Stimulated activated CD8-positive, alpha-beta memory T cell treated with anti-CD3 and anti-CD28 coated beads, Interleukin-4, amount 100 ng/mL, for 4 hours (primary cell): ENCODE measurements at places on chromosomes 3 and 15.

DNA sequence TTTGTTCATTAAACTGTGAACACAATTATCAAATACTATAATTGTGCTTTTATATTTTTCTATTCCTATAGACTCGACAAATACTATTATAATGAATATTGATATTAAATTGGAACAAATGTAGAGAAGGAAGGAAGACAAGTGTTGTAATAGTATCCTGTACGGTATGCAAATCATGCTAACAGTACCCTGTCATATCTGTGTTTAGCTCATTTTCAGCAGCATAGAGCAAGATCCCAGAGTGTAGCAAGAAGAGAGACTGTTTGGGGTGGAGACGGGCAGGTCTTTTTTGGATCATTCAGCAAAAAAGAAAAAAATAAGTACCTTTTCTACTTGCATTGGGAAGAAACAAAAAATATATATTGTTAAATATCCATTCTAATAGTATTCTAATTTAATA, 224.1 kb downstream of the TPRG1 start:
- DNase-seq = no peak

DNA sequence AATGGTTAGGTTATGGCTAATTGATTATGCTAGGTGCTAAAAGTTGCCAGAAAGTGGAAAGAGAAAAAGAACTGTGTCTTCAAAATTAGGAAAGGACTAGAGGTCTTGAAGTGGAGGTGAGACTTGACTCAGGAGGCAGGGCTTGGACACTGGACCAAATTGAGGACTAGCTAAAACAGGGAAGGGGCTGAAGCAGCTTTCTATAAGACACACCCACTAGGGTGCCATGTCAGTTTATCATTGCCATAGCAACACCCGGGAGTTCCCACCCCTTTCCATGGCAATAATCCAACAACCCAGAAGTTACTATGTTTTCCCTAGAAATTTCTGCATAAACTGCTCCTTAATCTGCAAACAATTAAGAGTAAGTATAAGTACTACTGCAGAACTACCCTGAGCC, 42.9 kb upstream of the MITF start:
- no peak for DNase-seq

DNA sequence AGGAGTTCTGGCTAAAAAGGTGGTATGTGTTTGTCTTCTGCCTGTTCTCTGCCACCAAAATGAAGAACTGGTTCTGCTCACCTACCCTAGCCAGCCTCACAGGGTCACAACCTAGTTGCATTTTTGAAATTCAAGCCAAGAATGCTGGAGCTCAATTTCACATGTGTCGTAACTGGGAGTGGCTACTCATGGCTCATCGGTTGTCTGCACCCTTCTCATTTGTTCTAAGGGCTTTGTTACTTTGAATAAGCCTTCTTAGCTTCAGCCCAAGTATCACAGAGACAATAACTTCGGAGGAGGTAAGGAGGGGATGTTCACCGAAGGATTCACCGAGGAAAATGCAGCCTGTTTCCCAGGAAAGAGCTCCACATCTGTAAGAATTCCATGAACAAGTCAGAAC, 134.3 kb upstream of the RARB start:
- no peak for DNase-seq

DNA sequence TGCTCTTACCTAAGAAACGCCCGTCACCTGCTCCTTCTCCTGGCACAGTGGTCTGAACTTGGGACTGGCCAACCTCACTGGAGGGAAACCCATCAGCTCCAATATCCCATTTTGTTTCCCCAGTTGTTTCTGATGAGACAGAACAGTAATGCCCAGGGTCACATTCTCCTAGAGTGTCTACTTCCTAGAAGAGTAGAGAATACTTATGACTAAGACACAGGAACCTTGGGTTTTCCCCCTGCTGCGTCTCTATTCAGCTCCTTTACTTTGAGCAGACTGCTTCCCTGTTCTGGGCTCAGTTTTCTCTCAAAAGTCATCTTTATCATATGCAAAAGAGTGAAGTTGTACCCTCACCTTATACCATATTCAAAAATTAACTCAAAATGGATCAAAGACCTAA, 79.4 kb downstream of the POLR2M start:
- no peak for DNase-seq

- DNase-seq = no peak
These were observed 34.0 kb downstream of the ACSBG1 start for GRCh38 chr15:78200276-78200930.

GRCh38 chr3:48594417-48595049, 596 bp downstream of the COL7A1 start:
- DNase-seq = no peak

GRCh38 chr15:28110481-28110881, 11.4 kb upstream of the OCA2 start:
- no peak for DNase-seq

- DNase-seq = no peak
These were observed 1.4 kb upstream of the GHSR start for GRCh38 chr3:172449466-172450149.

- no peak for DNase-seq
These were observed 196.2 kb downstream of the TUSC7 start for GRCh38 chr3:116905794-116906193.

DNA sequence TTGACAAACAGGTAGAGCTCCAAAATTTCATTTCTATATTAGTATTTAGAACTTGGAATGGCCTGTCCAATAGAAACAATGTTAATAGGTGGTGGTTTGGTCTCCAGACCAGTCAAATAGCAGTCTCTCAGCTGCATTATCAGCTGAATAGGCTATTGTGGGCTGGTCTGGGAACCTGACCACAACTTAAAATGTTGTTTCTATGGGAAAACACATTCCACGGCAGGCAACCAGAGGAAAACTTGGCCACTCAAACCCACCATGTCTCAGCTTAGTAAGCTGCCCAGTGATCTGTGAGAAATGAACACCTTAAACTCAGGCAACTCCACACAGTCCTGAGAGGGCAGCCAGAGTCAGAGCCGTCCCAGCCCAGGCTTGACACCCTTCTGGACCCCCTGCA, 20.4 kb downstream of the FBN1 start:
- DNase-seq = no peak

DNA sequence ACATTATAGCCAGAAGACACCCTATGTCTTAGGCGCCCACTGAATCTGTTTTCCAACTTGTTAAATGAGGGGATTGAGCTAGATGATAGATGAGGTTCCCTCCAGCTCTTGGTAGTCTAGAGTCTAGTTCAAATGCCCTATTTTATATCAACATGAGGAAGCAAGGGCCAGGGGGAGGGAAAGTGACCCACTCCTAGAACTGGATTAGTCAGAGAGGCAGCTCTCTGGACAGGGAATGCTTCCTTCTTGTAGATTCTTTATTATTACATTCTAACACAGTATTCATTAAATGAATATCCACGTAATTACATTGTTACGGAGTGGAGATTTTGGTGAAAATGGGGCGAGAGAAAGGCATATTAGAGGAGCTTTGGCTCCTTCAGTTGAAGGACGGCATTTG, 89.5 kb downstream of the RAD18 start:
- DNase-seq = no peak

DNA sequence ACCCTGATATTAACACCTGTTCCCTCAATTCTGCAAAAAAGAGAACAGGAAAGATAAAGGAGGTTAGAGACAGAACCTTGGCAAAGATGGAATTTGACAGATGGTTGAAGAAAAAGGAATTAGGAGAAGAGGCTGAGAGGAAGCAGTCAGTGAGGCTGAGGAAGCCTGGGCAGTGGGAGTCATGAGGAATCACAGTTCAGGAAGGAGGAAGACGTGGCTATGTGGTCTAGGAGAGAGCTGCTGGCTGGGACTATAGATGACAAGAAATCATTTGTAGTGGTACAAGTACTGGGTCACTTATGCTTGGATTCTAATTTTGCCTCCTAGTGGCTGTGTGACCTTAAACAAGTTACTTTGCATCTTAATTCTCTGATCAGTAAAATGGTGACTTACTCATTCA, 49.0 kb downstream of the LARS2 start:
- DNase-seq = no peak

DNA sequence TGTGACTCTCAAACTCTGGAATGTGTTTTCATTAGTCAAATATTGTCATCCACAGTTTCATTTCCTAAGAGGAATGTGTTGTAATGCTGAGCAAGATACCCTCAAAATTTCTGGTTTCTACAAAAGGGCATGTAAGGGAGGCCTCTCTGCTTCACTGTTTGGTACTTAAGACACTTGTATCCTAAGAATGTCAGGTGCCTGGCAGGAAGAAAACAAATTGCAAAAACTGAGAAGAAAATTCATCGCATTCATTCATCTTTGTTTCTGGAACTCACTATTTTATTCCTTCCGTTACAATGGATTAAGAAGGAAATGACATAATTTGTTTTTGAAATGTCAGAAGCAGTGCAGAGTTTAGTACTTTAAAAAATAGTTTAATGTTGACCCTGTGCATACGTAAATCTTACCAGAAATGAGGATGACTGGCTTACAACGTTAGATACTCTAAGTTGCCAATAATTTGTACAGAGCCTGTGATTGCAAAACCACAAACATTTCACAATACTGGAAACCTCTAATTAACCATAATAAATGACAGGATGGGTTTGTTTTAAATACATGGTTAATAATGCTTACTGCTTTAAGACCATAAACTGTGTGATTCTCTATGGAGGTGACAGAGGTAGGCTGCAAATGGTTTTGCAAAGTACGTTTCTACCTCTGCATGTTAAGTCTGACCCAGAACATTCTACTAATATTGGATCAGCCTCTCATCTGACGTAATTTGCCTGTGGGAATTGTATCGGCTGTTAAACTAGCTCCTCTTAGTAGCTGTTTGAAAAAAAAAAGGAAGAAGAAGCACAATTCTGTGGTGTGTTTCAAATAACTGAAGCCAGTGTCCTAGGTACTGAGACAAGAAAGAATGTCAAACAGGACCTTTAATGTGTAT, 477.8 kb downstream of the RBMS3 start:
- no peak for DNase-seq

- no peak for DNase-seq
These were observed 5.7 kb upstream of the HLTF start for GRCh38 chr3:149091983-149092382.

- no peak for DNase-seq
These were observed 15.5 kb downstream of the RGMA start for GRCh38 chr15:93073465-93073952.

- no peak for DNase-seq
These were observed 36.5 kb upstream of the KLHL6 start for GRCh38 chr3:183591881-183592521.

- DNase-seq = no peak
These were observed 565 bp downstream of the CIB2 start for GRCh38 chr15:78130466-78131294.

DNA sequence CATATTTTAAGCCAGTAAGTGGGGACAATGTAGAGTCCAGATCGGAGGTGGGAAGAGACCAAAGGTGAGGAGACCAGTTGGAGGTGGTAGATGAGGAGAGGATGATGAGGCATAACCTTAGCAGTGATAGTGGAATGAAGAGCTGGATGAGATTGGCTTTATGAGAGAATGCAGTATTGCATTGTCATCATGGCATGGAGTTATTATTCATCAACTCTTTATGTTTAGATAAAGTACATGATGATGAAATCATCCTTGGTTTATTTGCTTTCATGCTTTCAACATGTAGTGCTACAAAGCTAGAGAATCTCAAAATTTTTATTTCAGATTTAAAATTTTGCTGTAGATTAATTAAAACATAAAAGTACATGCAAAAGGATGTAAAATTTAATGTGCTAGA, 64.0 kb downstream of the PPM1L start:
- no peak for DNase-seq

GRCh38 chr15:83431521-83431920, 15.6 kb upstream of the SH3GL3 start:
- DNase-seq = no peak

DNA sequence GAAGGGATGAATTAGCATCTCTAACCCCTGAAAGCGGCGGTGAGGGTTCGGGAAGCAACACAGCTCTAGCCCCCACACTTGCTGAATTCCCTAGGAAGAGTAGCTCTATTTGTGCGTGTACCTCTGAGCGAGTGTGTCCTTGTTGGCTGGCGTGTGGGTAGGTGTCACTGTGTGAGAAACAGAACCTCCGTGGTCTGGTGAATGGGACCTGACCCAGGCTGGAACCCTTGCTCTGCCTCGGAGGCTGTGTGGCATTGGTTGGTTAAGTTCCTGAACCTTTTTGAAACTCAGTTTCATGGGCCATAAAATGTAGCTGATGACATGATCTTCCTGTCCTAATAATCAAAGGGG, 414 bp upstream of the TMEM115 start:
- no peak for DNase-seq

GRCh38 chr3:70085613-70086012, 86.1 kb downstream of the SAMMSON start:
- DNase-seq = no peak

GRCh38 chr15:59522988-59523461, 85.0 kb downstream of the FAM81A start:
- peak; percentile 23 for DNase-seq

- no peak for DNase-seq
These were observed 3.0 kb downstream of the FAM174B start for GRCh38 chr15:92652576-92652966.

- DNase-seq = no peak
These were observed 42.8 kb downstream of the POMGNT2 start for GRCh38 chr3:43063114-43063513.

DNA sequence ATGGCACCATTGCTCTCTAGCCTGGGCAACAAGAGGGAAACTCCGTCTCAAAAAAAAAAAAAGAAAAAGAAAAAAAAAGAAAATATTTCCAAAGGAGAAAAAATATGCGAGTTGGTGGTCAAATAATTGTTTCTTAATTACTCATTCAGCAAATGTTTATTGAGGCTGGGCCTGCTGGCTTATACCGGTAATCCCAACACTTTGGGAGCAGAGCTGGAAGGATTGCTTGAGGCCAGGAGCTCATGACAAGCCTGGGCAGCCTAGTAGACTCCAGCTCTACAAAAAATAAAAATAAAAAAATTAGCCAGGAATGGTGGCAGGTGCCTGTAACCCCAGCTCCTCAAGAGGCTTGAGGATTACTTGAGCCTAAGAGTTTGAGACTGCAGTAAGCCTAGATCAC, 4.1 kb downstream of the KNL1 start:
- no peak for DNase-seq

- no peak for DNase-seq
These were observed 96.9 kb upstream of the TBL1XR1 start for GRCh38 chr3:177294221-177294620.

DNA sequence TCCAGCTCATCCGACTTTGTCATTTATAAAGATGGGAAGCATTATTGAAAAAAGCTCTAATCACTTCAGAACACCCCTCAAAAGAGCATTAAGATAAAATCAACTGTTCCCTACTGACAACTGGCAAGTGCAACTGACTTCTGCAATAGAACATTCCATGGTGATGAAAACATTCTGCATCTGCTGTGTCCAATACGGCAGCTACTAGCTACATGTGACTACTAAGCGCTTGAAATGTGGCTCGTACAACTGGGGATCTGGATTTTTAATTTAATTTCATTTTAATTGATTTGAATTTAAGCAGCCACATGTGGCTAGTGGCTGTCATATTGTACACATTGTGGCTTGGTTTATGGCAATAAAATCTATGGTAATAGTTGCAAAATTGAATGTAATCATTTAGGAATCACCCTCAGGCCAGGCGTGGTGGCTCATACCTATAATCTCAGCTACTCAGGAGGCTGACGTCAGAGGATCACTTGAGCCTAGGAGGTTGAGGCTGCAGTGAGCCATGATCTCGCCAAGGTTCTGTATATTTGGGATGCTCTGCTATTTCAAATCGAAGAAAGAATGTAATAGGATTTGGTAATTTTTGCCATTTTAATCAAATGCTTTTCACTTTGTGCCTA, 390.3 kb downstream of the GABRB3 start:
- DNase-seq = no peak

GRCh38 chr15:61489571-61489970, 260.5 kb upstream of the RORA start:
- no peak for DNase-seq
